ENCODE measurements at places on chromosomes 12 and 14.

GRCh38 chr12:120474616-120474960 lies 5.0 kb upstream of the SRSF9 start:
- DNase-seq, result no peak

- no peak for DNase-seq
Observed at GRCh38 chr12:56601503-56601902, 28.6 kb downstream of the BAZ2A start.

DNA sequence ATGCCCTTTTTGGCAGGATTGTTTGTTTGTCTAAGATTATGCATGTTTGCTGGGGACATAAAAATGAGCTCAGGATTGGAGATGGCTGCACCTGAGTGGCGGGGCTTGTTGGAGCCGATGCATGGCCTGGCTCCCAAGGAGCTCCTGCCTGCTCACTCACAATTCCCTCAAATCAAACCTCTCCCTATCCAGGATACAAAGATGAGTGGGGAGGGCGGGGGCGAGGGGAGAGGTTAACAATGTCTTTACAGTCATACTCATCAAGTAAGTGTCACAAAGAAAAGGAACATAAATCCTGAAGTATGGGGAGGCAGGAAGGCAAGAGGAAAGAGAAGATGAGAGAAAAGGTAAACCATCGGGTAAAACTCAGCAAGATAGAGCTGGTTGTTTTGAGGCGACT lies 104.0 kb upstream of the COCH start:
- no peak for DNase-seq

DNA sequence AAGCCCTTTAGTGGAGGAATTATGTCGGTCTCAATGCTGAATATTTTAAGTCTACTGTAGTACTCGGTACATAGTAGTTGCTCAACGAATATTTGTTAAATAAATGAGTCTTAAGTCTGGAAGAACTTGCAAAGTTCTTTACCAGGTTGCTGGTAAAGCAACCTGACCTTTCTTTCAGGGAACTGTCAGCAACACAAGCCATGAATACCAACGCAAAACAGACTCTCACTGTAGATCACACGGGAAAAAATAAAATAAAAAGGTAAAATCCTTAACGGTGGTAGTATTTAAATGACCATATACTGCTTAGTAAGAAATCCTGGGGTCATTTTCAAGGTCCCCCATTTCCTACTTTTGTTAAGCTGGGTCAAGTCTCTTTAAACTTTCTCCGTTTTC lies 447 bp upstream of the NUBPL start:
- DNase-seq, result no peak

- no peak for DNase-seq
Observed at GRCh38 chr12:116808113-116809105, 70.3 kb downstream of the RNFT2 start.

- DNase-seq, result no peak
Observed at GRCh38 chr12:91630596-91631293, 448.1 kb upstream of the DCN start.

DNA sequence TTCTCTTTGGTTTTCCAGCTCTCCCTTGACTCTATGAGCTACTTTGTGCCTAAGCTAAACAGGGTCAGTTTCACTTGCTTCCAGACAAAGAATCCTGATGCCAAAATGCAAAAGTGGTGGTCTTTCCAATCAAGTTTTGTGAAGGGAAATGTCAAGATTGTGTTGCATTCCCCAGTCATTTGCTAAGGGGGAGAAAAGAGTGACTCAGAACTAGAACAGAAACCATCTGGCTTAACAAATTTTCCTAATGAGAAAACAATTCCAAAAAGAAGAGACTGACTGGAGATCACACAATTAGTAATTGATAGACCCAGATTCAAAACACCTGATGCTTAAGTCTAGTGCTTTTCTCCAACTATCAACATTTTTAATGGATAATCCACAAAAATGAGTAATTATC lies 235.1 kb upstream of the DIO2 start:
- no peak for DNase-seq

DNA sequence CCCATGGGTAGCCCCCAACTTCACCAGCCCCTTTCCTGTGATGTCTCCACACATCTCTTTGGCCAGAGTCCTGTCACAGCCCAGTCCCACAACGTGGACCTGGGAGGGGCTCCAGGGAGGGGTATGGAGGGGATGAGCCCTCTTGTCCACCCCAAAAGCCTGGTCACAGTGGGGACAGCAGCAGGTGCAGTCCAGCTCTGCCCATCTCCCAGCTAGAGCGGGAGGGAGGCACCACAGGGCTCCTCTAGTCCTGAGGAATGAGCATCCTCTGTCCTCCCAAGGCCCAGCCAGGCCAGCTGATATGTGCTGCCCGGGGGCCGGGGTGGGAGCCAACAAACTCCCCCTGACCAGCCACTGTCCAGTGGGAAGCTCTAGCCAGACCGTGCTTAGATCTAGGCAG lies 43.5 kb upstream of the EIF5 start:
- DNase-seq, result no peak

DNA sequence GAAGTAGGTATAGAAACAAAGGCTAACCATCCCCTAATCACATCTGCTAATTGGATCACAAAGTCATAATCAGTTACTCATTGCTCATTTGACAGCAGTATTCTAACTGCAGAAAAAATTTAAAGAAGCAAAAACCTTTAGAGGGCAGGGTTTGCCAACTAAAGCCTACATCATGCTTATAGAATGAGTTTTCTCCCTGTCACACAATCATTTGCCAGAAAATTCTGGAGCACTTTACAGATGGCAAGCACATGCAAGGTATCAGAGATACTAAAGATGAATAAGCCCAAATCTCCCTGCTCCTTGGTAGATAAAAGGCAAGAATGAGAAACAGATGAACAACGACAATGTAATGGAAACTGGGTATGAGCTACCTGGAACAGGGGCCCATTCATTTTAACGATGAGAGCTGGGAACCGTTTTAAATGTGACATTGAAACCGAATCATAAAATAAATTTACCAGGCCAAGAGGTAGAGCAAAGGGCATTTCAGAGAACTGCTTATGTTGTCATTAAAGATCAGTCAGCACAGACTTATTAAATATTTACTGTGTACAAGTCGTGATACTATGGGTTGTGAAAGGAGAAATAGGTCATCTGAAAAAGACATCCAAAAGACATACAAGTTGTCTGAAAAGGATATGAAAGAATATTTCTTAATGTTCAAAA lies 211.4 kb upstream of the ABCD2 start:
- no peak for DNase-seq

DNA sequence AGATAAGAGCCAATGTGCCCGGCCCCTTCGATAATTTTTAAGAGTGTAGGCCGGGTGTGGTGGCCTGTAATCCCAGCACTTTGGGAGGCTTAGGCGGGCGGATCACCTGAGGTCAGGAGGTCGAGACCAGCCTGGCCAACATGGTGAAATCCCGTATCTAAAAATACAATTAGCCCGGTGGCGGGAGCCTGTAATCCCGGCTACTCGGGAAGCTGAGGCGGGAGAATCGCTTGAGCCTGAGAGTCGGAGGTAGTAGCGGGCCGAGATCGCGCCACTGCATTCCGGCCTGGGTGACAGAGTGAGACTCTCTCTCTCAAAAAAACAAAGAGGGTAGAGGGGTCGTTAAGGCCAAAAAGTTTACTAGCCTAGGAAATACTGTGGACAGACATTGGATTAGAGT lies 2.6 kb downstream of the KRAS start:
- no peak for DNase-seq

DNA sequence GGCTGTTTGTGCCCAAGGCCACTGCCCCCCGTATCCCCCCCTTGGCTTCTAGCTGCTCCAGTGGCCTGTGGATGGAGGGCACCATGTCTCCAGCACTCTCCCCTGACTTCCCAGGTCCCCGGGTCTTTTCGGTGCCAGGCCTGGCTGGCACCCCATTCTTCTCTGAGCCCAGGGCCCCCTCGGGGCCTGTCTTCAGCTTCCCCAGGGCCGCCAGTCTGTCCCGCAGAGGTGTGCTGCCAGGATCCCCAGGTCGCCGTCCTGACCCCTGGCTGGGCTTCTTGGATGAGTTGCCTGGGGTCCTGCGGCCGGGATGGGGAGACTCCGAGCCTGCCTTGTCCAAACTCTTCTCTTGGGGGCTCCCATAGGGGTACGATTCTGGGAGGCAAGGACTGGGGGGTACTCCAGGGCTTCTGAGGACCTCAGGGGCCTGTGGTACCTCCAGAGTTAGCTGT lies 32.5 kb downstream of the NCKAP5L start:
- DNase-seq, result no peak

DNA sequence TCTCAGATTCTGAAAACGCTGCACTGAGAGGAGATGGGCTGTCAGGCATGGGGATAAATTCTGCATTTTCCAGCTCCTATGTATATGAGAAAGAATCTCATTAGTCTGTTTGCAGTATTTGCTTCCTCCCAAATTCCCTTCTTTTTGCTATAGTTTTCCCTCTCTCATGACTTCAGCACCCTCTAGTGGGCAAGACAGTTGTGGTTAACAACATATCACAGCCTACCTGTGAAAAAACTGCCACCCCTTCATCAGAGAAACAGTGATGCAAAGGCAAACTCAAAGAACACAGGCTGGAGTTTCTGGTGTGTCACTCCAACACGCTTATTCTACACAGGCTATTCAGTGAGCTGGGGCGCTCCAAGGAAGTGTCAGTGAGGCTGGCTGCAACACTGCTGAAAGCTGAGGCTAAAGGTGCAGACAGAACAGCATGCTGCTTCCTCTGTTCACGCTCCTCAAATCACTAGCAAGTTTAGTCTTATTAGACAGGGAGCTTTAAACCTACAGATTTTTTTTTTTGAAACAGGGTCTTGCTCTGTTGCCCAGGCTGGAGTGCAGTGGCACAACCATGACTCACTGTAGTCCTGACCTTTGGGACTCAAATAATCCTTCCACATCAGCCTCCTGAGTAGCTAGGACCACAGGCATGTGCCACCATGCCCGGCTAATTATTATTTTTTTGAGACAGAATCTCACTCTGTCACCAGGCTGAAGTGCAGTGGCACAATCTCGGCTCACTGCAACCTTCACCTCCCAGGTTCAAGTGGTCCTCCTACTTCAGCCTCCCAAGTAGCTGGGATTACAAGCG lies 19.3 kb downstream of the ZC2HC1C start:
- DNase-seq, result peak; percentile 69

GRCh38 chr14:34436960-34437728 lies 24.9 kb downstream of the SPTSSA start:
- no peak for DNase-seq

DNA sequence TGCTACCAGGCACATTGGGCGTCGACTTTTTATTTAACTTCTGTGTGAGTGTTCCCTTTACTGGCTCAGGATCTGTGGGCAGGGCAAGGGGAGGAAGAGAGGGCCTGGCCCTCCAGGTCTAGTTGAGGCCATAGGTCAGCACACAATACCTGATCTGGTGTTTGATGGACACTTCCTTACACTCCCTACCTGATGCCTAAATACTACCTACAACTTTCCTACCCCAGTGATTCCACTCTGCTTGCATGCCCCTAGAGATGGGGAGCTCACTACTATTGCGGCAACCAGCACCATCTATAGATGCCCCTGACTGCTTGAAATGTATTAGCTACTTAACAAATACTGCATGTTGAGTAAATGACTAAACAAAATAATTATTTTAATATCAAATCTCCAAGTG lies 20.8 kb upstream of the BEGAIN start:
- no peak for DNase-seq

GRCh38 chr12:128991716-128992115 lies 138.4 kb downstream of the GLT1D1 start:
- no peak for DNase-seq

DNA sequence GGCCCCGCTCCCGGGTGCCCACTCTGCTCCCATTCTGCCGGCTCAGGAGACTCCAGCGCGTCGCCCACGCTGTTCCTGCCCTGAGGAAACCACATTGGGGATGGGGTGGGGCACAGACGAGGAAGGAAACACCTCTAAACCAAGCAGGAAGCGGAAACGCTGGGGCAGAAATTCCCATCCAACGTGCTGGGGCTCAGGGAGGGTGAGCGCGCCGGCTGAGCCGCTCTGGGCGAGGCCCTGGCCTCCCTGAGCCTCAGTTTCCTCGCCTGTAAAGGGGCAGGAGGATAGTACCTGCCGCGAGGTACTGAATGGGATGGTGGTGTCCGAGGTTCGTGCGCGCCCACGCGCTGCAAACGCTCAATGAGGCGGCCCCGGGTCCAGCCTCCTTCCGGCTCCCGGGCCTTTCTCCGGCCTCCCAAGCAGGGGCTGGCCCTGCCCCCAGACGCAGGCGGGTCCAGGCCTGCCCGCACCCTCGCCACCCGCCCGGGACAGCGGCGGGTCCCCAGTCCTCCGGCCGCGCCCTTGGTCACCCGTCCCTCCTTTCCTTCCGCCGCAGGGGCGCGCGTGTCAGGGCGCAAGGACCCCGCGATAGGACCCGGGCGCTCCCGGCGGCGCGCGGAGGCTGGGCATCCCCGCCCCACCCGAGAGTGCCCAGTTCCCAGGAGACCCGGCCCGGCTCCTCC lies 673 bp downstream of the BEGAIN start:
- peak; percentile 62 for DNase-seq

GRCh38 chr14:81802341-81802740 lies 268.7 kb upstream of the SEL1L start:
- DNase-seq, result no peak

- no peak for DNase-seq
Observed at GRCh38 chr14:100781952-100782351, 44.0 kb upstream of the MEG3 start.

- no peak for DNase-seq
Observed at GRCh38 chr14:66853311-66853710, 335.9 kb upstream of the GARIN2 start.

DNA sequence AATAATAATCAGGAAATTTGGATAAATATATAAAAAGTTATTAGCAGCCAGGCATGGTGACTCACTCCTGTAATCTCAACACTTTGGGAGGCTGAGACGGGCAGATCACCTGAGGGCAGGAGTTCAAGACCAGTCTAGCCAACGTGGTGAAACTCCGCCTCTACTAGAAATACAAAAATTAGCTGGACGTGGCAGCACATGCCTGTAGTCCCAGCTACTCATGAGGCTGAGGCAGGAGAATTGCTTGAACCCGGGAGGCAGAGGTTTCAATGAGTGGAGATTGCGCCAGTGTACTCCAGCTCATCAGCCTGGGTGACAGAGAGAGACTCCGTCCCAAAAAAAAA lies 64.5 kb downstream of the SYT1 start:
- DNase-seq, result no peak

- DNase-seq, result no peak
Observed at GRCh38 chr12:53995378-53996239, 4.4 kb upstream of the HOXC9 start.

DNA sequence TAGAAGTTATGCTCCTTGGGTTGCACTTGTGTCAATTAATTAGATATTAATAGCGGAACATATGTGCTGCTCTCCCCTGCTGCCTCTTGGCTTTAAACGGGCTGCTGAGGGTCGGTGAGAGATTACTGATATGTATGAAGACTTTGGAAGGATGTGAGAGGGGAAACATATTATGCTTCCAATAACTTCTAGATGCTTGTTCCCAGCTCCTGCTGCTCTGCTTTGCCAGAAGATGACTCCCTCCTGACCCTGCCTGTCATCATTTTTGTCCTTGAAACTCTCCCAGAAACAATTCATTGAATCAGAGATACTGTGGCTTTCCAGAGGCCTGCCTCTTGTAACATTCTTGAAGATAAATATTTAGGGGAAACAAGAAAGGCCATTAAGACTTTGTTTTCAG lies 300.1 kb upstream of the STXBP6 start:
- no peak for DNase-seq

Measured in NCI-H526 (cell line).